ENCODE measurements at places on chromosomes 2 and 18.

DNA sequence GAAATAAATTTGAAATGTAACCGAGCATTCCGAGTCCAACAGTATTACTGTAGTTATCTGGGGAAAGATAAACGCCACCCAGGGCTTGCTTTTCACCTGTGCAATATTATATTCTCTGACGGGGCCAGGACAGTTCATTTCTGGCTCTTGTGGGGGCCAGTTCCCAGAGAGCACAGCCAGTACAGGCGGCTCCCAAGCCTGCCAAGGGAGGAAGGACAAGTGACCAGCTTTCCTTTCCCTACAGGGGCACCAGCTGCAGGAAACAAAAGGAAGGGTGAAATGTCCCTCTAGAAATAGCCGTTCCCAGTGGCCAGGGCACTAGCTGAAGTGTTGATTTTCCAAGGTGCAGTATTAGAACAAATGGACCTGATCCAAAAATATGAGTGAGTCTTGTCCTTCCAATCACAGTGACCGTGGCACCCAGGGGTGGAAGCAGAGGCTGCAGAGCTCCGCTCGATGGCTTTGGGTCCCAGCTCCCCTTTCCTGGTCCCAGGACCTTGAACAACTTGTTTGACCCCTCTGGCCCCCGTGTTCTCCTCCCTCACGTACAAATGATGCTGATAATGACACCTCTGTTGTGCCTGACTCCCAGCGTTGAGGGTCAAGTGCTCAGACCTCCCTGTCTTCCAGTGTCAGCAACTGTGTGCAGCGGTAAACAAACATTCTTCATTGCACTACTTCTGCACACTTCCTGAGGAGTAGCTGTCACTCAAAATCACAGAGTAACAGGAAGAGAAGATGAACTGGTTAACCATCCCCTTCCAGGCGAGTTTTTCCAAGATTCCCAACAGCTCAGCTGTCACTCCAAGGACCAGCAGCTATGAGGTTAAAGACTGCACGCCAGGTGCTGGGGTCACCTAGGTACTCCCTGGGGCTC, 40.9 kb downstream of the GYPC start:
- no peak for DNase-seq

- no peak for DNase-seq
Observed at GRCh38 chr2:187964746-187965145, 326.9 kb upstream of the GULP1 start.

DNA sequence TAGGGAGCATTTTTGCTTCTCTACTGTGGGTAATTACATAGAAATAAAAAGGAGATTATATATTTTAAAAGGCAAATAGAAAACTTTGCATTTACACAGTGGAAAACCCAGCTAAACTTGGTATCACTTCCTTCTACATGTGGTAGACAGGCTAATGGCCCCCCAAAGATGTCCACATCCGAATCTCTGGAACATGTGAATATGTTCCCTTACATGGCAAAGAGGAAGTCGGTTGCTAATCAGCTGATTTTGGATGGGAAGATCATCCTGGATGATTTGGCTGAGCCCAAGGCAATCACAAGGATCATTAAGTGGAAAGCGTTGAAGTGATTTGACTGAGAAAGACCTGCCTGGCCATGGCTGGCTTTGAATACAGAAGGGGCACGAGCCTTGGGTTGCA, 26.2 kb downstream of the CREG2 start:
- peak; percentile 57 for DNase-seq

DNA sequence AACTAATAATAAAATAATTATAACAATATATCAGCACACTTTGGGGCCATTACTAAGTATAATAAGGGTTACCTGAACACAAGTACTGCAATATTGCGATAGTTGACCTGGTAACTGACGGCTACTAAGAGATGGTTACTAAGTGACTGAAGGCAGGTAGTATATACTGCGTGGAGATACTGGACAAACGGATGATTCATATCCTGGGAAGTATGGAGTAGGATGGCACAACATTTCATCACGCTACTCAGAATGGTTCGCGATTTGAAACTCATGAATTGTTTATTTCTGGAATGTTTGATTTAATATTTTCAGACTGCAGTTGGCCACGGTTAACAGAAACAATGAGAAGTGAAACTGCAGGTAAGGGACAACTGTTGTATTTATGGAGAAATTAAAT, 39.5 kb upstream of the FLACC1 start:
- no peak for DNase-seq

GRCh38 chr2:28172114-28172898, 220.4 kb upstream of the FOSL2 start:
- no peak for DNase-seq

DNA sequence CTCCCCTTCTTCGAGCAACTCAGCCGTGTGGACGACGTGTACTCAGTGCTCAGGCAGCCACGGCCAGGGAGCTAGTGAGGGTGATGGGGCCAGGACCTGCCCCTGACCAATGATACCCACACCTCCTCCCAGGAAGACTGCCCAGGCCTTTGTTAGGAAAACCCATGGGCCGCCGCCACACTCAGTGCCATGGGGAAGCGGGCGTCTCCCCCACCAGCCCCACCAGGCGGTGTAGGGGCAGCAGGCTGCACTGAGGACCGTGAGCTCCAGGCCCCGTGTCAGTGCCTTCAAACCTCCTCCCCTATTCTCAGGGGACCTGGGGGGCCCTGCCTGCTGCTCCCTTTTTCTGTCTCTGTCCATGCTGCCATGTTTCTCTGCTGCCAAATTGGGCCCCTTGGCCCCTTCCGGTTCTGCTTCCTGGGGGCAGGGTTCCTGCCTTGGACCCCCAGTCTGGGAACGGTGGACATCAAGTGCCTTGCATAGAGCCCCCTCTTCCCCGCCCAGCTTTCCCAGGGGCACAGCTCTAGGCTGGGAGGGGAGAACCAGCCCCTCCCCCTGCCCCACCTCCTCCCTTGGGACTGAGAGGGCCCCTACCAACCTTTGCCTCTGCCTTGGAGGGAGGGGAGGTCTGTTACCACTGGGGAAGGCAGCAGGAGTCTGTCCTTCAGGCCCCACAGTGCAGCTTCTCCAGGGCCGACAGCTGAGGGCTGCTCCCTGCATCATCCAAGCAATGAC, 4.8 kb downstream of the CTDSP1 start:
- no peak for DNase-seq

GRCh38 chr18:57057890-57058289, 89.0 kb upstream of the BOD1L2 start:
- no peak for DNase-seq

- DNase-seq, result no peak
Observed at GRCh38 chr2:29420464-29420863, 305.2 kb downstream of the CLIP4 start.

DNA sequence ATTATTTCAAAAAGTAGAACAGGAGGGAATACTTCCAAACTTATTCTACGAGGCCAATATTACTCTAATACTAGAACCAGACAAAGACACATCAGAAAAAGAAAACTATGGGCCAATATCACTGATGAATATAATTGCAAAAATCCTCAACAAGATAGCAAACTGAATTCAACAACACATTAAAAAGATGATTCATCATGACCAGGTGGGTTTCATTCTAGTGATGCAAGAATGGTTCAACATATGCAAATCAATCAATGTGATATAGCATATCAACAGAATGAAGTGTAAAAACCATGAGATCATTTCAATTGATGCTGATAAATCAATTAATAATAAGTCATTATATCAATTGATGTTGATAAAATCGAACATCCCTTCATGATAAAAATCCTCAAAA, 22.4 kb upstream of the EML6 start:
- no peak for DNase-seq

DNA sequence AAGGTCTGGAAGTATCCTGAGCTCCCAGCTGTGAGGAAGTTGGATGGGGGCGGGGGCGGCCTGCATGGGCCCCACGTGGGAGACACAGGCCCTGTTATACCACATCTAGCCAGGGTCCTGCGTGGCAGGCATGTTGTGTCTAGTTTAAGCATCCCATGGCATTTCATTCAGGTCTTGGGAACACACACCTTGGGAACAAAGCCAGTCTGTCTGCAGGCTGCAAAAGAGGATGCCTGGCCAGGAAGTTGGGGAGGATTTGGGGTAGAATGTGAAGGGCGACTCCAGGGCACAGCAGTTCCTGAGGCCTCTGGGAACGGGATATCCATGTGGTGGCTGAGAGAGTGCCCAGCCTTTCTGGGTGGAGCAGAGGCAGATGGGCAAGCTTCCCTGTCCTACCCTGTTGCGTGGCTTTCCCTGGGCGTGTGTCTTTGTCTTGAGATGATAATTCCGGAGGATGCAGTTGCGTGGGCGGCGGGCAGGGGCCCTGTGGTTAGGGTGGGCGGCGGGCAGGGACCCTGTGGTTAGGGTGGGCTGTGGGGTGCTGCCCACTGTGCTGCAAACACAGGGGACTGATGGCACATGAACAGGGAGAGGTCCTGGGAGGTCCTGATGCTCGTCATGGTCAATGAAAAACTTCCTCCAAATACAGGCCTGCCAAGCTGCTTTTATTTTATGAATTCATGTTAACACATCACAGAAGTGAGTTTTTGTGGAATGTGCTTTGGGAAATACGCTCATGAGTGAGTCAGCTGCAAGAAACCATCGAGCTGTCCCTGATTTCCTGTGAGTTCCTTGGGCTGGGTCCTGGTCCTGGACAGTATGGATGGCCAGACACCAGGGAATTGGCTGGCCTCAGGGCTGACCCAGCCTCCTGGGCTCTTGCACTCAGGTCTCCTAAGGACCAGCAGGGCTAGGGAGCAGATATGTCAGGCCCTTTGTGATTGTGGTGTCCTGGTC, 90.0 kb upstream of the HS6ST1 start:
- DNase-seq, result no peak

- no peak for DNase-seq
Observed at GRCh38 chr18:29060349-29060748, 883.4 kb upstream of the CDH2 start.

DNA sequence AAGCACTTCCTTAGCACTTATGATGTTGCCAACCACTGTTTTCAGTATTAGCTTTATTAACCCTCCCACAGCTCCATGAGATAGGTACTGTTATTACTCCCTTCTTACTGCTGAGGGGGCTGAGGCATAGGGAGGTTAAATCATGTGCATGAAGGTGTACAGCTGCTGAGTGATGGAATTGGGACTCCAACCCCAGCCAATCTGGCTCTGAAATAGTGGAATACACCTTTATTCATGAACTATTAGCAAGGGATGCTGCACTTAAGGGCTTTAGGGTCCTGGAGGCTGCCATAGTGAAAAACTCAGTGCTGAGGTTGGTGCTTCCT, 19.2 kb downstream of the SMARCAL1 start:
- DNase-seq, result no peak

DNA sequence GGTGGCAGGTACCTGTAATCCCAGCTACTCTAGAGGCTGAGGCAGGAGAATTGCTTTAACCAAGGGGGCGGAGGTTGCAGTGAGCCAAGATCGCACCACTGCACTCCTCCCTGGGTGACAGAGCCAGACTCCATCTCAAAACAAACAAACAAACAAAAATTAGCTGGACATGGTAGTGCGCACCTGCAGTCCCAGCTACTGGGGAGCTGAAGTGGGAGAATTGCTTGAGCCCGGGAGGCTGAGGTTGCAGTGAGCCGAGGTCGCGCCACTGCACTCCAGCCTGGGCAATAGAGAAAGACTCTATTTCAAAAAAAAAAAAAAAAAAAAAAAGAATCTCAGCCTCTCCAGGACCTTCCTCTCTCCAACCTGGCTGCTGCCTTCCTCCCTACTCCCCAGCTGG, 20.1 kb downstream of the SRSF7 start:
- no peak for DNase-seq

DNA sequence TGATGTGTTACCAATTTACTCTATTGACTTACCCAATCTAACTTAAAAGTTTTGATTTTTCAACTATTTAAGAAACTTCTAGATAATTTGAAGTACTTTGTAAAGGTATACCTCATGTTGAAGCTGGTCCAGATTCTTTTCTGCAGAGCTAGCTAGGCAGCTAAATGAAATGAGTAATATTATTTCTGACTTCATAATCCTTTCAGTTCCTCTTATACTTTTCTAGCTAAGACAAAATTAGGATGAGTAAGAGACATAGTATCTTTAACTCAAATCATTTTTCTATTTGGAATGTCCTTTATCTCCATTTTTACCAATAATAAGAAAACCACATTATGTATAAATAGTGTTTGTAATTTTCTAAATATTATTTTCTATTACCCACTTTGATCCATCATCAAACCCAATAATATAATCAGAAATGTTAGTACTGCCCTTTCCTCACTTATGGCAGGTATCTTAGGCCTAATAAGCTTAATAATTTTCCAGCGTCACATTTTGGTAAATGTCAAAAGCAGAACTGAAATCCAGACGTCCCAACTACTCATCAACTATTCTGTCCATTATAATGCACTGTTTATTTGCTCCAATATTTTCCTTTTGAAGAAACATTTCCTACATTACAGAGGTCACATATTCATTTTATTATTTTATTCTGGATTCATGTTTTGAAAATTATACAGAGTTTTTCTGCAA, 456.6 kb downstream of the THSD7B start:
- DNase-seq, result no peak

DNA sequence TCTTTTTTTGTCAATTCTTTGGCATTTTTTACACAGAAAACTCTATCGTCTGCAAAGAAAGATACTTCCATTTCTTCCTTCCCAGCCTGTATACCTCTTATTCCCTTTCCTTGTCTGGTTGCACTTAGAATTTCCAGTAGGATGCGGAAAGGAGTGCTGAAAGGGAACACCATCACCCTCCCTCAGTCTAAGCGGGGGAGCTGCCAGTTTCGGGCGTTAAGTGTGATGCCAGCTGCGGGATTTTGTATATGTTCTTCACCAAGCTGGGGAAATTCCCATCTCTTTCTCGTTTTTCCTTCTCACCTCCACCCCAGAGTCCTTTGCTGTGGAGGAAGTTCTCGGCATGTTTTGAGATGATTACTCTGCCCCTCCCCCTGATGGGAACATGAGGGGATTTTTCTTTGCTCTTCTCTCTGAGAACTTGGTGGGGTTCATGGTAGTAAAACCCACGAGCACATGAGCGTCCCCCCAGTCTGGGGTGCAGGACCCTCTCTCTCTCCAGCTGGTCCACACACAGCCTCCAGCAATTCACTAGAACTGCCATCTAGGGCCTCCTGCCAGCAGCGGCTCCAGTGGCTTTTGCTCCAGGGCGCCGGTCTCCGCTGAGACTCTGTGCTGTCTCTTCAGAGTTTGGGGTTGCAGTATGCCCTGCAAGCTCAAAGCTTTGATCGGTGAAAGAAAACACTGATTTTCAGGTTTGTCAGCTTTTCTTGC, 15.5 kb downstream of the AQP12A start:
- no peak for DNase-seq

DNA sequence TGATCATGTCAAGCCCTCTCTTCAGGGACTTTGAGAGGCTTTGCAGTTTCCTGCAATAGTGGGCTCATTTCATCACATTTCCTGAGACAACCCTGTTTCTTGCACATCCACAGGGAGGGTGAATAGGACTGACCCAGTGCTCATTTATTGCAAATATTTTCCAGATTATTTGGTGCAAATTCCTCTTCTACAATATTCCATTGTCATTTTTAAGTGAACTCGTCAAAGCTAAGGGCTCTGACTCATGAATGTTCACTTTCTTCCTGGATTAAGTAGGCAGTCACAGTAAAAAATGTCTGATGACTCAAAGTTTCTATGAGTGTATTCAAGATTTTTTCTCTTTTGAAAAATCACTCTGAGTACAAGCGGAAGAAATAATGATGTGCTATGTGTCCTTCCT, 225.5 kb upstream of the GALNT5 start:
- no peak for DNase-seq

Measured in NCI-H526 (cell line).